ENCODE measurements at places on chromosomes 12 and 14.

GRCh38 chr14:95784137-95784536 is 70.2 kb upstream of the TCL1A start:
- H3K36me3 ChIP-seq, result no peaks in the 10 kb centered on the region
- H3K4me3 ChIP-seq, result no peak overlapping the region
- no peaks in the 10 kb centered on the region for H3K4me1 ChIP-seq
- no peaks in the 10 kb centered on the region for H3K27me3 ChIP-seq
- no peak overlapping the region for H3K27ac ChIP-seq

- H3K4me1 ChIP-seq, result peaks cover 13% of the 10 kb centered on the region
- H3K36me3 ChIP-seq, result no peaks in the 10 kb centered on the region
- H3K27ac ChIP-seq, result peak overlapping the region; percentile 79
- peaks cover 12% of the 10 kb centered on the region for H3K27me3 ChIP-seq
- peak; percentile 78 for DNase-seq
- H3K4me3 ChIP-seq, result no peak overlapping the region
These were observed 222.1 kb downstream of the RPS29 start for GRCh38 chr14:49363821-49364751.

GRCh38 chr12:108759924-108760323 is 28.6 kb upstream of the CORO1C start:
- H3K27me3 ChIP-seq, result no peaks in the 10 kb centered on the region
- no peak overlapping the region for H3K27ac ChIP-seq
- no peaks in the 10 kb centered on the region for H3K36me3 ChIP-seq
- no peaks in the 10 kb centered on the region for H3K4me1 ChIP-seq
- H3K4me3 ChIP-seq, result no peak overlapping the region

GRCh38 chr12:124350491-124350890 is 55.6 kb downstream of the RFLNA start:
- DNase-seq, result no peak
- H3K36me3 ChIP-seq, result peaks cover 6% of the 10 kb centered on the region
- H3K27me3 ChIP-seq, result no peaks in the 10 kb centered on the region
- H3K4me3 ChIP-seq, result no peak overlapping the region
- H3K27ac ChIP-seq, result no peak overlapping the region

Measured in mesendoderm (in vitro differentiated cells).